Activated CD8-positive, alpha-beta memory T cell treated with anti-CD3 and anti-CD28 coated beads for 4 hours (primary cell): ENCODE measurements at places on chromosomes 2 and 18.

GRCh38 chr2:225889452-225889851, 489.9 kb downstream of the NYAP2 start:
- no peak for DNase-seq

DNA sequence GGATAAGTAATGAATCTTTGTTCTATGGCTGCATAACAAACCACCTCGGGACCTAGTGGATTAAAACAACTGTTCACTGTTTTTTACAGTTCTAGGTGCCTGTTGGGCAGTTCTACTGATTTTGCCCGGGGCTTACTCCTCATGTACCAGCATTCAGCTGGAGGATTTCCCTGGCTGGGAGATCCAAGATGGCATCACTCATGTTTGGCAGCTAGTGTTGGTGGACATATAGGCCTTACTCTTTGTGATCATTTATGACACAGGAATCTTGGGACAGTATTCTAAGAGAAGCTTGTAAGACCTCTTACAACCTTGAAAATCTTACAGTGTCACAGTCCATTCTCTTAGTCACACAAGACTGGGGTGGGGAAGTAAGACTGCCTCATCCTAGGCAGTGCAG, 4.6 kb downstream of the MARCHF7 start:
- no peak for DNase-seq

GRCh38 chr2:184680825-184681224, 82.5 kb downstream of the ZNF804A start:
- no peak for DNase-seq

DNA sequence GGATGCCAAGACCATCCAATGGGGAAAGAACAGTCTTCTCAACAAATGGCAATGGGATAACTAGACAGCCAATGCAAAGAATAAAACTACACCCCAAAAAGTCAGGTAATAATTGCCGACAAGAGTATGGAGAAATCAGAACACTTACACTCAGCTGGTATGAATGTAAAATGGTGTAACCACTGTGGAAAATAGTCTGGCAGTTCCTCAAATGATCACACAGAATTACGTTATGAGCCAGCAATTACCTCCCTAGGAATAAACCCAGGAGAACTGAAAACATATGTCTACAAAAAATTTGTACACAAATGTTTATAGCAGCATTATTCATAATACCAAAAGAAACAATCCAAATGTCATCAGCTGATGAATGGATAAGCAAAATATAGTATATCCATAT, 8.8 kb downstream of the IWS1 start:
- DNase-seq, result no peak

GRCh38 chr18:58635891-58636290, 7.0 kb upstream of the ALPK2 start:
- no peak for DNase-seq

GRCh38 chr2:59690849-59691248, 862.6 kb downstream of the BCL11A start:
- no peak for DNase-seq

- no peak for DNase-seq
Measured at GRCh38 chr2:241912021-241912555, 42.6 kb downstream of the RTP5 start.

GRCh38 chr2:17835516-17835915, 19.3 kb downstream of the MSGN1 start:
- DNase-seq, result no peak
